ENCODE measurements at places on chromosomes 12 and 14.

DNA sequence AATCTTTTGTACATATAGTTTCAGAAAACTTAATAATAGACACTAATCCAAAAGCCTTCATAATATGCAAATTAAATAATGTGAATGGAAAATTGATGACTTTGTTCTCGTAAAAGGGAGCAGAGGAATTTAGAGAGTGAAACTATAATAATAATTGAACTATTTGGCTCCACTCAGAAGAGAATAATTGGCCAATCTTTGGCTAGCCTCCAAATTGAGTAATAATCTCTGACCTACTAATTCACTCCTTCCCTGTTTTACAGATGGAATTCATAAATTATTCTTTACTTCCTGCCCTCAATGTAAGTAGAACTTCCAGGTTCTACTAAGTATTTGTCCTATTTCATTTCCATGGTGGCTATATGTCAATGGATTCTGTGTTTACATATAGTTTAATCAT is 15.8 kb downstream of the TRIM9 start:
- no peak for DNase-seq

DNA sequence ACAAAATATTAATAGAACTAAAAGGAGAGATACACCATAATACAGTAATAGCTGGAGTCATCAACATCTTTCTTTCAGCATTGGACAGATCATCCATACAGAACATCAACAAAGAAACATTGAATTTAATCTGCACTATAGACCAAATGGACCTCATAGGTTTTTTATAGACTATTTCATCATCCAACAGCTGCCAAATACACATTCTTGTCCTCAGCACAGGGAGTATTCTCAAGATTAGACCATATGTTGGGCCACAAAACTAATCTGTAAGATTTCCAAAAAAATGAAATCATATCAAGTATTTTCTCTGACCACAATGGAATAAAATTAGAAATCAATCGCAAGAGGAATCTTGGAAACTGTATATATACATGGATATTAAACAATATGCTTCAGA is 86.9 kb downstream of the FSCB start:
- DNase-seq: no peak

DNA sequence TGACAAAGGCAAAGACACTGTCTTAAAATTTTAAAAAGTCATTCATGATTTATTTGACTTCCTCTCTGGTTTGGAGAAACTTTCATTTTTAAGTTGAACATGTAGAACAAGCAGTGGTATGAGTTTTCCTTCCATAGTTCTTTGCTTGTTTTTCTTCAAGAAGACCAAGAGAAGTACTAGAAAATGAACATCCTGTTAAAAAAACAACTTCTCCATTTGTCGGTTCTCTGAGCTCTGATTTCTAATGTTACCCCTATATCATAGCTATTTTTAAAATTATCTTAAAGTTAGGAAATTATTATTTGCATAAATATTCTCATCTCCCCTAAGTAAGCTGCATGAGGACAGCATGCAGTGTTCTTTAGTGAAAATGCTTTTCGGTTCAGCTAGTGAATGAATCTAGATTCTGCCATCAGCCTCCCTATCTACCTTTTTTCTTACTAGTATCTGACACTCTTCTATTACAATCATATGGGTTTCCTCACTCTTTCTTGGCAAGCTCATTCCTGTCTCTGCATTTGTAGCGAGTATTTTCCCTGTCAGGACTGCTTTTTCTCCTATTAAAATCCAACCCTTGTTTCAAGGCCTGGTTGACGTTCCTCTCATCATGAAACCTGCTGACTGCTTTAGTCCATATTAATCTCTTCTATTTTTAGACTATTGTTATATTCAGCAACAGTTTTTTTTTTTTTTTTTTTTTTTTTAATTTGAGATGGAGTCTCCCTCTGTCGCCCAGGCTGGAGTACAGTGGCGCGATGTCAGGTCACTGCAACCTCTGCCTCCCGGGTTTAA is 15.8 kb downstream of the DIP2B start:
- no peak for DNase-seq

DNA sequence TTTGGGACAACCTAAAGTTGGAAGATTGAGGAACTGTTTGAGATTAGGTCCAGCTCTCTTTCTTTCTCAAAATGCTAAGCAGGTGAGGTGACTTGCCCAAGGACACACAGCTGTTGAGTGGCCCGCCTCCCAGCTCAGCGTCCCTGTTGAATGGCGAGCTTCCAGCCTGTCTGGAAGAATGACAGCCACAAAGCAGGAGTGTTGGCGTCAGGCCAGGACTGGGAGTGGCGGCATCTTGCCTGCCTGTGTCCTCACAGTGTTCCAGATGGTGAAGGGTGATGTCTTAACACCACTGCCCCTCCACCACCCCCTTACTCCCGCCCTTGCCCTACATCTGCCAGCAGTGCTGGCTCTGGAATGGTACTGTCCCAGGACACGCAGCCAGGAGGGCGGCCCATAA is 4.4 kb upstream of the CEBPE start:
- no peak for DNase-seq

DNA sequence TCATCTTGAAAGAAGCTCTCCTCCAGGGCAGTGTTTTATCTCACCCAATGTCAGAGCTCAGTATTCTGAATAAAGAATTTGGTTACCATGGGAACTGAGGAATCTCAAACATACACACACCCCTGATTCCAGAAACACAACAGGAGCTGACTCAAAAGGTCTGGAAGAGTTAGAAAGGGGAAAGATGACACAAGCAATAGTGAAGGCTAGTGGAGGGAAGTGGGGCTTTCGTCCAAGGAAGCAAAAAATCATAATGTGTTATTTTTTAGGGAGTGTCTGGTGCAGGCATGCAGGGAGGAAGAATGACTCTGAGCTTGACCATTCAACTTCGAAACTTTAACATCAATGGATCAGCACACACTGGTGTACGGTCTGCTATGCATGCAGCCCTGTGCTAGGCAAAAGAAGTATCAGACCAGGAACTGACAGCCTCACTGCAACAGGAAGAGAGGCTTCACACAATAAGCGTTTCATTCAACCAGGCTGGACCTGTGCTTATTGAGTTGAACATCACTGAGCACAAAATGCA is 20.3 kb downstream of the HEBP1 start:
- no peak for DNase-seq

GRCh38 chr12:53055471-53056266 is 5.8 kb downstream of the TNS2 start:
- no peak for DNase-seq

DNA sequence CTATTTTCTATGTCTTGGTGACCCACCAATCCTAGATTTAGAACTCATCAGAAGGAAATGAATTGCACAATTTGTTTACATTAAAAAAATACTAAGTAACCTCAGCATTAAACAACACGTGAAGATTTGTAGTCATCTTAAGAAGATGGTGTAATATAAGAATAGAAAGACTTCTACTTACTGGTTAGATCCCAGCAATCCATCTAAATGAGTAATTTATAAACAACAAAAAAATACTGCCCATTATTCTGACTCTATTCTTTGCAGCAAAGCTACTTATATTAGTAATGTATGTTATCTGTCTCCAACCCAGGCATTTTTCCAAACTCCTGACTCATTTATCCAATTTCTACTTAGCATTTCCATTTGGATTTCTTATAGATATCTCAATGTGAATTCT is 67.8 kb downstream of the CD163L1 start:
- no peak for DNase-seq
